ENCODE measurements at places on chromosomes 16 and 17. TPM values are rescaled to one million over a fixed set of nuclear protein-coding genes. Genes with fewer than 3 reads are reported as not detected.

GRCh38 chr16:2704166-2704982, 15.7 kb downstream of the PRSS27 start:
- peaks cover 6% of the 10 kb centered on the region for H3K36me3 ChIP-seq
- H3K27me3 ChIP-seq, result no peaks in the 10 kb centered on the region
- H3K27ac ChIP-seq, result no peak overlapping the region
- no peak for DNase-seq
- no peak overlapping the region for H3K4me3 ChIP-seq

- H3K4me1 ChIP-seq, result no peaks in the 10 kb centered on the region
- no peaks in the 10 kb centered on the region for H3K27me3 ChIP-seq
- no peak overlapping the region for H3K4me3 ChIP-seq
- peak overlapping the region; percentile 14 for H3K27ac ChIP-seq
- H3K36me3 ChIP-seq, result peaks cover 62% of the 10 kb centered on the region
Observed at GRCh38 chr16:89764711-89765201, 43.4 kb downstream of the ZNF276 start.

DNA sequence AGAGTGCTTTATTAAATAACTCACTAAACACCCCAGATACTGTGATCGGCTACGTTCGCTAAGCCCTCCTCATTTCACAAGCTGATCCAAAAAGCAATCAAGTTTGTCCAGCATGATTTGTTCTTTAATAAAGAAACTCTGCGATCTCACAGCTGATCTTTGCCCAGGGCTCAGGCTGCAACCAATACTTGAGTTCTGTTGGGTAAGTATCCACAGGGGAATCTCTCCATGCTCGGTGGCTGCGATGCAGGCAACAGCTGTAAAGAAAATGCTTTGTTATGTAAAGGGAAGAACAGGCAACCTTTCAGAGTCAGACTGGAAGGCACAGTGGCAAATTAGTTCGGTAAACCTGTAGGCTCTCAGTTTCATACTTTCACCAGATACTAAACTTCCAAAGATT, 67.5 kb downstream of the SHISA6 start:
- no peaks in the 10 kb centered on the region for H3K27me3 ChIP-seq
- no peaks in the 10 kb centered on the region for H3K4me1 ChIP-seq
- DNase-seq, result no peak
- H3K4me3 ChIP-seq, result no peak overlapping the region
- H3K27ac ChIP-seq, result no peak overlapping the region

GRCh38 chr17:19321481-19322128, 40.9 kb downstream of the B9D1 start:
- no peaks in the 10 kb centered on the region for H3K27me3 ChIP-seq
- no peak for DNase-seq
- peaks cover 7% of the 10 kb centered on the region for H3K36me3 ChIP-seq

DNA sequence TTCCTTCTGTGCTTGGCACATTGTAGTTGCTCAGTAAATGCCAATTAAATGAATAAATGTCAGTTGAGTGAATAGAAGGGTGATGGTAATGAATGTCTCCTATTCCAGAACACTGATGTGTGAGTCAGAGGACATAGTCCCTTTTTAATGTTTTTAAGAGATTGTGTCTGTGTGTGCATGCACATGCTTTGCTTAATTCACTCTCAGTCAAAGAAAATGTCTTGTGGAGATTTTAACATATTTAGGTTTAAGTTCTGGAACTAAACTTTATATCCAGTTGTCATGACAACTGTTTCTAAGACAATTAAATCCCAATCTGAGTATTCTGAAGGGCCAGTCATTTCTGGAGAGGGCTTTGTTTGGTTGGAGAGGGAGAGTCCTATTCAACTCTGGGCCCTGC, 255.3 kb upstream of the CDH11 start:
- DNase-seq, result no peak
- no peak overlapping the region for H3K4me3 ChIP-seq
- H3K27ac ChIP-seq, result no peak overlapping the region
- H3K27me3 ChIP-seq, result no peaks in the 10 kb centered on the region

GRCh38 chr17:1606352-1606985, 22.2 kb downstream of the SLC43A2 start:
- DNase-seq, result no peak
- no peak overlapping the region for H3K4me3 ChIP-seq
- no peaks in the 10 kb centered on the region for H3K27me3 ChIP-seq

- H3K36me3 ChIP-seq, result peaks cover 34% of the 10 kb centered on the region
- H3K27me3 ChIP-seq, result no peaks in the 10 kb centered on the region
- H3K4me3 ChIP-seq, result no peak overlapping the region
Observed at GRCh38 chr17:1852327-1852726, 22.5 kb downstream of the RPA1 start.

DNA sequence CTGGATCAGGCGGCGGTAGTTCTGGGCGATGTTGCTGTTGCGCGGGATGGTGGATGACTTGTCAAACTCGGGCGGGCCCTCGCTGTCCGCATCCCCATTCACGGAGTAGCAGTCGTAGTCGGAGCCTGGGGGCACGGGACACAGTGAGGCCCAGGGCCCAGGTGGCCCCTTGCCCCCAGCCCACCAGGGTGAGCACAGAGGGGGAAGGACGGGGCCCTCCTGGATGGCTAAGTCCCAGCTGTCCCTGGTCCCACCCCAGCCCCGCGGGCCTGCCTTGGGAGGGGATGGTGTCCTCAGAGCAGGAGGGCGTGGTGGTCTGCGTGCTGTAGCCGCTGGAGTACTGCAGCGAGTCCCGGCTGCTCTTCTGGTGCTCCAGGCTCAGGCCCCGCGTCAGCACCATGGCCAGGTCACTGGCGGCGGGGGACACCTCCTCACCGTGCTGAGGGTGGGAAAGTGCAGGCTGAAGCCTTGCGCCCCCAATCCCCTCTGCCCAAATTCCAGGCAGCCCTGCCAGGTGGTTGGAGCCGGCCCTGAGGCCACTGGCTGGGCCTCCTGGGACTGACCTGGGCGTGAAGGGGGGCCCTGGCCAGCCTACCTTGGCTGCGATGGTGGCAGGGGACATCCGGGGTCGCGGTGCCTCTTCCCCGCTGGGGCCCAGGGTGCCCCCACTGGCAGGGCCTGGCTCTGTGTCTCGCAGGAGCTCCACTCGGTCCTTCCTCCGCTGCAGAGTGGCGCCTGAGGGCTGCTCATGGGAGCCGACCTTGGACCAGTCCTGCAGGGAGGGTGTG, 18.2 kb downstream of the IL34 start:
- no peaks in the 10 kb centered on the region for H3K36me3 ChIP-seq
- no peak overlapping the region for H3K27ac ChIP-seq
- no peak for DNase-seq
- H3K4me1 ChIP-seq, result no peaks in the 10 kb centered on the region
- H3K4me3 ChIP-seq, result no peak overlapping the region

GRCh38 chr16:56673921-56674320, 4.3 kb downstream of the MT1H start:
- DNase-seq, result no peak
- H3K27me3 ChIP-seq, result no peaks in the 10 kb centered on the region
- no peak overlapping the region for H3K27ac ChIP-seq
- H3K36me3 ChIP-seq, result no peaks in the 10 kb centered on the region
- H3K4me3 ChIP-seq, result no peak overlapping the region

GRCh38 chr17:39083270-39083669, 68.2 kb downstream of the PLXDC1 start:
- no peaks in the 10 kb centered on the region for H3K36me3 ChIP-seq
- no peak overlapping the region for H3K4me3 ChIP-seq
- no peak overlapping the region for H3K27ac ChIP-seq
- no peak for DNase-seq

Gene RHBDL3
- total RNA-seq, result 4.0 TPM

Gene SLC16A13
- 6.8 TPM for total RNA-seq

Gene KAT8
- 44.9 TPM for total RNA-seq

Gene HEATR9
- total RNA-seq, result not detected

All from HCT116 (cell line).